ENCODE measurements at places on chromosomes 13 and 19.

GRCh38 chr19:1859331-1859781, 4.0 kb downstream of the KLF16 start:
- no peak for DNase-seq

DNA sequence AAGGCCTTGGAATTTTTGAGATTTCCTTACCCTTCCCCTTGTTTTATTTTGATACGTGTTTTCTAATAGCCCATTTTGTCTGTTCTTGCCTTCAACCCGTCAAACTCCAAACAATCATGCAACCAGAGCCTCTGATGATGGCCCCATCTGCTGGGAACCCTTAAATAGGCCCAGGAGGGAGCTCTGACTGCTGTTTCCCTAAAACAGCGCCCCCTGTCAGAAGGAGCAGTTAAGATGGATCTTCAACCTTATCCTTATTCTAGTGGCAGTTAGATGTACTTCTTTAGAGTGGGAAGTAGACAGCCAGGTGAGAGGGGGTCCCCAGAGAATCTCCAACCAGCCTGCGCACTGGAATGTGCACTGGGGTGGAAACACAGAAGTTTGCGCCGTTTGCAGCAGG, 1031.0 kb upstream of the PCDH9 start:
- no peak for DNase-seq

DNA sequence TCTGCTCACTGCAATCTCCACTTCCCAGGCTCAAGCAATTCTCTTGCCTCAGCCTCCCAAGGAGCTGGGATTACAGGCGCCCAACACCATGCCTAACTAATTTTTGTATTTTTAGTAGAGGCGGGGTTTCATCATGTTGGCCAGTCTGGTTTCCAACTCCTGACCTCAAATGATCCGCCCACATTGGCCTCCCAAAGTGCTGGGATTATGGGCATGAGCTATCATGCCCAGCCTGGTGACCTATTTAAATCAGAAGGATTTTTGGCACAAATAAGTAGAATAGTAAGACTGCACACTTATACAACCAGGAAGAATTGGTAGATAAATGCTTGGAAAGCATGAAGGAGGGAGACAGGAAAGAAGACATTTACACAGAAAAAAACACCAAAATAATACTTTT, 53.4 kb upstream of the AKAP11 start:
- no peak for DNase-seq

GRCh38 chr19:30085394-30085793, 143.4 kb downstream of the URI1 start:
- DNase-seq, result peak; percentile 23

DNA sequence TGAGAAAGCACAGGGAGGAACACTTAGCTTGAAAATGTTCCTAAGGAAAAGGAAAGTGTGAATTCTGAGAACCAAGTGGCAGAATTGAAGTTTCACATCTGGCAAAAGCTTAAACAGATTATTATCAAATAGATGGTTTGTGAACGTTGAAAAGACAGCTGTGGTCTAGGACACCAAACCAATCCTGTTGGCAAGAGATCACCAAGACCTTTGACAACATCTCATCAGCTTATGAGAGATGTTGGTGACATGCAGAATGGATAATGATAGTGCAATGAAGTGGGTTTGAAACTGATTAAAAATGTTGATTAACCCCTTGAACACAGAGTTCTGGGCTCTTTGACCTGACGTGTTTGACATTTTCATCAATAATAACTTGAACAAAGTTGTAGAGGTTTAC, 74.6 kb upstream of the GPR183 start:
- DNase-seq, result no peak

- DNase-seq, result no peak
Measured at GRCh38 chr13:48594096-48594815, 59.5 kb upstream of the CYSLTR2 start.

DNA sequence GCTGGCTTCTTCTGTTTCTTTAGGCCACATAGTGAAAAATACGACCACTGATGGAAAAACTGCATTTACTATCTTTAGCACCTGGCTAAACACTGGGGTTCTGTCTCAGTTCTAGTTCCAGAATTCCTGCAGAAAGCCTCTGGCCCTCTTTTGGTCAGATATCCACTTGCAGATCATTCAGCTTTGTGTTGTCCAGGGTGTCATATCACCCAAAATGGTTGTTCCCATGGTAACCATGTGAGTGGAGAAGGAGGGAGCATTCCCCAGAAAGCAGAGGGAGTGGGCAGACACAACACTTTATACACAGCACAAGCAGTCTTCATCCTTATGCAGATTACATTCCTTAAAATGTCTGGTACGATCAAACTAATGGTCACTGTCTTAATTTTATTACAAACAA, 73.5 kb downstream of the CAB39L start:
- DNase-seq, result no peak

- peak; percentile 79 for DNase-seq
Measured at GRCh38 chr13:49444524-49445395, 686 bp downstream of the SETDB2 start.

- DNase-seq, result no peak
Measured at GRCh38 chr19:33812388-33813330, 16.0 kb downstream of the KCTD15 start.

GRCh38 chr13:98717891-98718290, 34.6 kb downstream of the SLC15A1 start:
- DNase-seq, result no peak

GRCh38 chr19:16366056-16366432, 41.4 kb downstream of the KLF2 start:
- no peak for DNase-seq

DNA sequence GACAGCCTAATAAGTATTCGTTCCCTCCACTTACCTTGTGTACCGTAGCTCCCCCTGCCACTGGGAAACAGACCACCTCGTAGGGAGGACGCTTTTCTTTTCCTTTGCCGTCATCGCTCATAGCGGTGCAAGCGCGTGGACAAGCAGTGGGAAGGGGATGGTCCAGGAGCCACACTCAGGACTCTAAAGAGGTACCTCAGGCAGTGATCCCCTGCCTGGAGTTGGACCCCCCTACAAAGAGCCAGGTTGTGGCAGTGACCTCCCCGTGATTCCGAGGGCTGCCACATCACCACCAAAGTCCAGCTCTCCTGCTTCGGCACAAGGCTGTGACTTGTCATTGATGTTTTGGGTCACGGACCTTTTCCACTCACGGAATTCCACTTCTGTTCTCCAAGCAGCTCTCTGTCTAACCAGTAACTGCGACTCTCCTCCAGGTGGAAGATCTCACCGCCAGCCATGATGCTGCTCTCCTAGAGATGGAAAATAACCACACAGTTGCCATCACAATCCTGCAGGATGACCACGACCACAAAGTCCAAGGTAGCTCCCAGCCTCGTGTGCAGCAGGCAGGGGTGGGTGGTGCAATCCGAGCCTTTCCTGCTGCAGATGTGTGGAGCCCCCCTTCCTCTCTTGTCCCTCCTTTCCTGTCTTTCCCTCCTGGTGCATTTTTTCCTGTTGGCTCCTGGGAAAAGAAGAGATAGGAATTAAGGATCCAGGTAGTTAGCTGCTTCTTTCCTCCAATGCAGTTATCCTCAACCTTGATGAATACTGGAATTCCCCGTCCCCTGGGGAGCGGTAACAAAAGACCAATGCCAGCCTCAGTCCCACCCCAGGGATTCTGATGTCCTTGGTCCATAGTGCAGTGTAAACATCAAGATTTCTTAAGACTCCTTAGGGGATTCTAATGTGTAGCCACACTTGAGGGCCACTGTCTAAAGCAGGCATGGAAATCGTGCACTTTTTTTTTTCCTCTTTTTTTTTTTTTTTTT, 107.7 kb downstream of the SLC7A1 start:
- no peak for DNase-seq

DNA sequence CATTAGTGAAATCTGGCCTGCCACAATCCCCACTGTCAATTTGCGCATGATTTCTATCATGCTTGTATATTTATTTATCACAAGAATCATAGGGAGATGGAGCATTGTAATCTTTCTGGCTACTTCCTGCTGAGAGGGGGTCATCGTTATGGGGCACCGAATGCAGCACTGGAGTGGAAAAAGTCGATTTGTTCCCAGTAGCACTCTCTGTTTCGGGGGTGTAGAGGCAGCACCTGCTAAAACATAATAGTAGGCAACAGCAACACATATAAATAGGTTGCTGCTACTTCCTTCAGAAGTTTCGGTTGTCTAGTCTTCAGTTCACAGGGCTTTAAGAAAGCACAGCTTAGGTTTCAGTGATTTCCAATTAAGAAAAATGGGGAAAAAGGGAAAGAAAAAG, 23.4 kb upstream of the CEACAM21 start:
- no peak for DNase-seq

DNA sequence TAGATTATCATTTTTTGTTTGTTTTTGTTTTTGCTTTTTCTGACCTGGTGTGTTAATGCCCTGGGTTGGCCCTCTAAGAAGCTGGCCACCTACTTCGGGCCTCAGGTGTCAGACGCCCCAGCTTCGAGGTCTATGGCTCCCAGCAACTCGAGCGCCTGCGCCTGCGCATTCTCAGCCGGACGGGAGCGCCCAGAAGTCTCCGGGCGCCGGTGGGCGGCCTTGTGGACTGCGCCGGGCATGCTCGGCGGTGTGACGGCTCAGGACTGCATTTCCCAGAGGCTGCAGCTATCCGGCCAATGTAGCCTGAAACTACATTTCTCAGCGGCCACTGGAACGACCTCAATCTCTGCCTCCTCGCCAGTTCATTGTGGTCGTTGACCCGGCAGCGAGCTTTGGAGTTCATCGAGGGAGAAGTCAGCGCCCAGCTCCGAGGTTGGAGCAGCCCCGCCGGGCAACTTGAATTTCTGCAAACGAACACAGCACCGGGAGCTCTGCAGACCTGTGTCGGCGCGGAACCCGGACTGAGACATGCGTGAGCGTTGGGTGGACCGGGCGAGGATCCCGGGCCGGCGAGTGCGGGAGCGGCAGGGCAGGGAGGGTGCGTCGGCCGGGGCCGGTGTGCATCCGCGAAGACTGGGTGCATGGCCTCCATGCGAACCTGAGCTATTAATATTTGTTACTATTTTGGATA, at the start of gene ZNF30:
TSS of gene ZNF30 (plus strand) at position 219 of the 691 bp plus-strand sequence. CDS start 3,045 bp downstream, outside the sequence.
- DNase-seq, result peak; percentile 88

- DNase-seq, result no peak
Measured at GRCh38 chr13:91540158-91540736, 141.8 kb downstream of the GPC5 start.

DNA sequence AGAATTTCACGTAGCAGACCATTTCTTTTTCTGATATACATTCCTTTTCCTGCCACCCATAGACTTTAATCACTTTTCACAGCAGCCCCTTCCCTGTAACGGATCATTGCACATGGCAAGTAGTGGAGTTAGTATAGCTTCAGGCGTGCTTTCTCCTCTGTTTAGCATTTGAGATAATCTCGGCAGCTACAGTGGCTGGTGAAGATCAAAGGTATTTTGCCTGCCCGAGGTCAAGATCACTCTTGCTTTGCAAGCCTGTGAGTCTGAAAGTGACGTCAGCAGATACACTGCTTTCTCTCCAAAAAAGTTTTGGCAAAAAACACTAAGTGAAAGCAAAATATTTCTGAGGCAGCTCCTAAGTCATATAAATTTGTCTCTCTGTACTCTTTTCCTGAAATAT, 260.0 kb downstream of the NDFIP2 start:
- peak; percentile 28 for DNase-seq

- DNase-seq, result no peak
Measured at GRCh38 chr19:18761531-18762110, 29.5 kb downstream of the COMP start.

DNA sequence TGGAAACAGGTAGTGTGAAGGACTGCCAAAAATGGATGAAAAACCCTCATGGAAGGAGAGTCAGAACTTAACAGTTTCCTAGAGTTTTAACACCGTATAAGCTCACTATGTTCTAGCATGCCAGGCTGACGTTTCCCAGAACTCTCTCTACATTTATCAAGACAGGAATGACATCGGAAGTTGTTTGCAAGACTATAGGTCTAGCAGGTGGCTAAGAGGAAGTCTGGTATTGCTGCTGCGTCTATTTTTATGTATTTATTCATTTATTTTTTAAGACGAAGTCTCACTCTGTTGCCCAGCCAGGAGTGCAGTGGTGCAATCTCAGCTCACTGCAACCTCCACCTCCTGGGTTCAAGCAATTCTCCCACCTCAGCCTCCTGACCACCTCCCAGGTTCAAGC, 20.5 kb upstream of the ARL11 start:
- DNase-seq, result no peak

DNA sequence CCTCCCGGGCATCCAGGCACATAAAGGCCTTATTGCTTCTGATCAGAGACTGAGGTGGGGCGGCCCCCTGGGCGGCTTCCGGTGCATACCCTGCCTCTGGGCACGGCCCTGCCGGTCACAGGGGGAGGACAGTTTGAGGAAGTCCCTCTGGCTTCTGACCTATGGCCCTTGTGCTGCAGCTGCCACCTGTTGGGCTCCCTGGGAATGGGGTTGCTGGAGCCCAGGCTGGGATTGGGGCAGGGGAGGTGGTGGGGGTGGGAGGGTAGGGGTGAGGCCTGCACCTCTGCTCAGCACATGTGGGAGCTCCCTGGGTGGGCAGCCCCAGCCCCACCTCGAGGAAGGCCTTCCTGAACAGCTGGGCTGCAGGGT, 10.7 kb downstream of the ANO8 start:
- no peak for DNase-seq

GRCh38 chr19:771332-771785, 20.4 kb downstream of the MISP start:
- peak; percentile 52 for DNase-seq

- no peak for DNase-seq
Measured at GRCh38 chr13:19670147-19670546, 36.7 kb downstream of the MPHOSPH8 start.
